Osteocyte (in vitro differentiated cells): ENCODE measurements at places on chromosomes 16 and 17. TPM values are rescaled to one million over a fixed set of nuclear protein-coding genes. Genes with fewer than 3 reads are reported as not detected.

DNA sequence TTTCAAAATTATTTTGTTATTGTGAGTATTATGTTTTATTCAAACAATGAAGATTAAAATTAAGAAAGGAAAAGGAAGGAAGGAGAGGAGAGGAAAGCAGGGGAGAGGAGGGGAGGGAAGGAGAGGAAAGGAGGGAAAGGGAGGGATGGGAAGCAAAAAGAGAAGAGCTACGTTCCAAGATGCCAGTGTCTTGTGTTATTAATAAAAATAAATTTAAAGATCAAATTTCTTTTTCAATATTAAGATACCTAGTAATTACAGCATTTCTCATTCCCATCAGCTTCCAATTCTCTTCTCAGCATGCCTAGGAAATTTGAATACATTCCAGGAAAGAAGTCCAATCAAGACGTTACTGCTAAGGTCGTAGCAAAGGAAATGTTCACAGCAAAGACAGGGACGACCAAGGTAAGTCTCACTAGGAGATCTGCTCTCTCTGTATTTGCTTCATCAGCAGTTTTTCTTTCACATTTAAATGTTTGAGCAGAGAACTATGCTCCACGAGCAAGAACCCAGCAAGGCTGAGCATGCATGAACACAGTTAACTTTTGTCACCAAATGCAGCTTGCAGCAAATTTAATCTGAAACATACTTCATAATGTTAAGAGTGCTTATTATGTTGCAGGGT lies 63.3 kb upstream of the HLF start:
- H3K27me3 ChIP-seq, result peaks cover 7% of the 10 kb centered on the region
- no peaks in the 10 kb centered on the region for H3K36me3 ChIP-seq
- H3K4me1 ChIP-seq, result peaks cover 6% of the 10 kb centered on the region
- H3K4me3 ChIP-seq, result no peak overlapping the region

GRCh38 chr16:52552643-52553042 lies 5.7 kb upstream of the TOX3 start:
- no peak overlapping the region for H3K27ac ChIP-seq
- peaks cover 56% of the 10 kb centered on the region for H3K27me3 ChIP-seq
- no peaks in the 10 kb centered on the region for H3K36me3 ChIP-seq
- H3K4me3 ChIP-seq, result no peak overlapping the region

- peaks cover 10% of the 10 kb centered on the region for H3K36me3 ChIP-seq
- no peak overlapping the region for H3K27ac ChIP-seq
- peaks cover 8% of the 10 kb centered on the region for H3K4me1 ChIP-seq
- H3K27me3 ChIP-seq, result no peaks in the 10 kb centered on the region
- no peak overlapping the region for H3K4me3 ChIP-seq
- no peak for DNase-seq
Observed at GRCh38 chr16:2087748-2088631, 40.2 kb downstream of the TSC2 start.

DNA sequence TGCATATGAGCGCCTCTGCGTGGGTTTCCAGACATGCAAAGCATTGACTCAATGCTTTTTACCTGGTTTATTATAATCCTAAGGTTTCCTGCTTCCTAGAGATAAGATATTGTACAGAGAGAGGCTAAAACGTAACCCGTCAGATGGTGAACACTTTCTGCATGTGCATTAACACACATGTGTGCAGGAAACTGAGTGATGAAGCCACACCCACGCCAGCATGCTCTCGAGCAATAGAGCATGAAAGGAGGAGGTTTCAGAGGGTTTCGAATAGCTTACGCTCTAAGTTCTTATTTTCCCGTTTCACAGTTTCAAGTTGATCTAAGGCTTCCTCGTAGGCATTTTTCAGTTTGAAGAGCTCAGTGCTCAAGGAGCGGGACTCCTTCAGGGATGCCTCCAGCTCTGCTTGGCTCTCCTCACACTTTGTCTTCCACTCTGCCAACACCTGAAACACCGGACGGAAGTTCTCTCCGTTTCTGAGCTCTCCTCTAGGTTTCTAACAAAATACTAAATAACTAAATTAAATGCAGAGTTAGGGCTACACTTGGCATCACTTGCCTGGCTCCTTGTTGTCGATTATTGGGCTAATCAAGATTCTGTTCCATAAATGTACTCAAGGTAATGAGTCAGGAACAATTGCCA lies 23.2 kb downstream of the MYH3 start:
- H3K4me3 ChIP-seq, result no peak overlapping the region
- H3K4me1 ChIP-seq, result peaks cover 3% of the 10 kb centered on the region
- DNase-seq, result no peak
- peaks cover 9% of the 10 kb centered on the region for H3K36me3 ChIP-seq
- no peaks in the 10 kb centered on the region for H3K27me3 ChIP-seq

Gene SPAG7
- total RNA-seq, result 90.8 and 92.9 TPM in 2 replicates

DNA sequence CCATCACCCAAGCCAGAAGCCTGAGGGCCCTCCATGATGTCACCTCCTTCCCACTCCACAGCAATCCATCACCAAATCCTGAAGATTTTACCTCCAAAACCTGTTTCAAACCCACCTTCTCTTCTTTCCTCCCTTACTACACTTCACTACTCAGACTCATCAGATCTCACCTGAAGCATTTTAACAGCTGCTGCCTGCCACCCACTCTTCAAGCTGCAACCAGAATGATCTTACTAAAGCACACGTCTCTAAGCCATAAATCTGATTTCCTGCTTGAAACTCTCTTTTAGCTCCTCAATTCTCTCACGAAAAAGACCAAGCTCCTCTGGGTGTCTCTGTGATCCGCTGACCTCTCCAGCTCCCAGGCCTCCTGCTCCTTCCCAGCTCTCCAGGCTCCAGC lies 46.5 kb downstream of the CDK5R1 start:
- no peak overlapping the region for H3K27ac ChIP-seq
- no peaks in the 10 kb centered on the region for H3K27me3 ChIP-seq
- H3K4me3 ChIP-seq, result no peak overlapping the region
- DNase-seq, result no peak
- peaks cover 4% of the 10 kb centered on the region for H3K36me3 ChIP-seq

Gene AGRP
- total RNA-seq, result not detected in 2 replicates

DNA sequence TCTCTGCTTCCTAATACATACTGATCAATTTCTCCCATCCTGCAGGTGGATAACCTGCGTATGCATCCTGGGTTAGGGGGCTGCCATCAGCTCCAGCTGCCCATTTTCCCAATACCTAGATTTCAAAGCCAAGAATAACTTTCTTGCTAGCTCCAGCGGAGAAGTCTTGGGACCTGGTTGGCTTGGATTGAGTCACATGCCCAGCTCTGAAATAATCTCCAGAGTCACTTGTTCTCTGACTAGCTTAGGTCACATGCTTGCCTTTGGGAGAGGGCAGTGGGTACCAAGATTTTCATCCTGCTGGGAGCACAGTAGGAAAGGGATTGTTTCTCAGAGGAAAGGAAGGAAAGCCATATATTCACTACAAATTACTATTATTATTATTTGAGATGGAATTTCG lies 70.0 kb upstream of the ELAC2 start:
- DNase-seq, result no peak
- H3K4me3 ChIP-seq, result no peak overlapping the region
- H3K27me3 ChIP-seq, result peaks cover 10% of the 10 kb centered on the region
- no peak overlapping the region for H3K27ac ChIP-seq
- H3K4me1 ChIP-seq, result no peaks in the 10 kb centered on the region

DNA sequence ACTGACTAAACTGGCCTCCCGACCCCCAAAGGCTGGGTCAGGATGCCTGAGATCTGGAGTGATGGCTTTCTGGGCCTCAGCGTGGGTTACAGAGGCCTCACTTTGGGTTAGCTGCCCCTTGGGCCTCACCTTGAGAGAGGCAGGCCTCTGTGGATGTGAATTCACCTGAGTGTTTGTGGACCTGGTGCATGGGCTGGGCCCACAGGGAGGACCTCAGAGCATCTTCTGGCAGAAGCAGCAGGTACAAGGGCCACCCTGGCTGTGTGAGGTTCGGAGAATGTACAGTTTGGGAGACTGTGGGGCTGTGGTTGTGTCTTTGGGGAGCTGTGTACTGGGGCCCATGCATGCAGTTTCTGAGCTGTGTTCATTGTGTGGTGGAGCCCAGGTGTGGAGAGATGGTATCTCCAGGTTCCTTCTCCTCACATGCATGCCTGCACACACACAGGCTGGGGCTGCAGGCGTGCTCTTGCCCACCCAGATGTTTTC lies 18.3 kb downstream of the RARA start:
- no peak overlapping the region for H3K27ac ChIP-seq
- H3K36me3 ChIP-seq, result peaks cover 10% of the 10 kb centered on the region
- DNase-seq, result no peak

DNA sequence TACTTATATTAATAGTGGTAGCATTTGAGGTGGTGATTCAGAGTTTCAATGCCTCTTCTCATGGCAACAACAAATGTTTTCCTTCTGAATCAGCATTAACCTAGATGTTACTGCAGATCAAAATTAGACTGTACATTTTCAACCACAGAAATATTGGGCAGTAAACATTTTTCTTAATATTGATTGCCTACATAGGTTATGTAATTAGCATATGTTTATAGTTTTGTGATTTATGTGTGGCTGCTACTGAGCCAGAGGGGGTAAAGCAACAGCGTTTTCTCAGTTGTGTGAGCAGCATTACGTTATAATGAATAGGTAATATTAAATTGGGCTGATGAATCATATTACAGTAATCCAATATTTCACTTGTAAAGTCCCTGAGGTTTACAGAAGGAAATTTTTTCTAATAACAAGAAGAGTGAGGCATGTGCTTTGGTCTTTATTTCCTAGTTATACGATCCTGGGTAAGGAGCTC lies 18.8 kb upstream of the BMERB1 start:
- H3K4me3 ChIP-seq, result no peak overlapping the region
- no peak for DNase-seq
- H3K36me3 ChIP-seq, result no peaks in the 10 kb centered on the region
- peaks cover 4% of the 10 kb centered on the region for H3K27me3 ChIP-seq
- H3K4me1 ChIP-seq, result no peaks in the 10 kb centered on the region

Gene PMP22
- 188 and 204 TPM in 2 replicates for total RNA-seq

- H3K27ac ChIP-seq, result peak overlapping the region; percentile 71
- DNase-seq, result no peak
- H3K4me3 ChIP-seq, result no peak overlapping the region
- H3K36me3 ChIP-seq, result peaks cover 29% of the 10 kb centered on the region
- H3K27me3 ChIP-seq, result no peaks in the 10 kb centered on the region
Observed at GRCh38 chr17:66309793-66310192, 7.4 kb downstream of the PRKCA start.
